CD4-positive, CD25-positive, alpha-beta regulatory T cell (primary cell): ENCODE measurements at places on chromosomes 6 and 20. TPM values are rescaled to one million over a fixed set of nuclear protein-coding genes. Genes with fewer than 3 reads are reported as not detected.

RNF182 gene
- polyA plus RNA-seq = not detected

- no peak for DNase-seq
Measured at GRCh38 chr6:26205625-26206574, 118.7 kb downstream of the HFE start.

CTCFL gene
- polyA plus RNA-seq = not detected

- DNase-seq = no peak
Measured at GRCh38 chr6:97437087-97437486, 154.1 kb upstream of the MMS22L start.

- DNase-seq = no peak
Measured at GRCh38 chr6:72661411-72661810, 39.5 kb downstream of the KCNQ5 start.

SLC23A2 gene
- polyA plus RNA-seq = 5.2 TPM

METTL24 gene
- polyA plus RNA-seq = not detected

ANGPT4 gene
- not detected for polyA plus RNA-seq

CCN2 gene
- polyA plus RNA-seq = not detected

DNA sequence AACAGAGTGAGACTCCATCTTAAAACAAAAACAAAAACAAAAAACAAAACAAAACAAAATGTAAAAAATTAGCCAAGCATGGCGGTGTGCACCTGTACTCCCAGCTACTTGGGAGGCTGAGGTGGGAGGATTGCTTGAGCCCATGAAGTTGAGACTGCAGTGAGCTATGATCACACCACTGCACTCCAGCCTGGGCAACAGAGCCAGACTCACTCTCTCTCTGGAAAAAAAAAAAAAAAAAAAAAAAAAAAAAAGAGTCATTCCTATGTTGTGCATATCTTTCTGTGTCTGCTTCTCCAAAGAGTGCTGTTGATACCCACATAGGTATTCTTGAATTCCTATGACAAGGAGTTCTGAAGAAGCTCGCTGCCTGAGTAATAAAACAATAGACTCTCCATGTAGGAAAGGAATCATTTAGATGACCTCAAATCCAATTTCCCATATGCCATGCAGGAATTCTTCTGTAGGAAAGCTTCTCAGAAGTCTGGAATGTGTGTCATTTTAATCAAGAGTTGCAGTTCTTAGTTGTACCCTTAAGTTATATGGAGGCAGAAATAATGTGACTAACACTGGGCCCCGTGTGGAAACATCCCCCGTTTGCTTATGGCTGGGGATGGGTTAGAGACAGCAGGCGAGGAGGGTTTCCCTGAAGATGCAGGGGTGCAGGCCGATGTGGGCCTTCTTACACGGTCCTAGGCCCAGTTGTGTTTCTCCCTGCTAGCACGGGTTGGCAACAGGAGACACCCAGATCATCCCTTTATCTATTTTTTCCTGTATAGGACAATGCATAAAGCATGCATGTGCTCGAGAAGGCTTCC lies 79.4 kb downstream of the ZDHHC14 start:
- no peak for DNase-seq

PSMB9 gene
- 525 TPM for polyA plus RNA-seq

ANKRD6 gene
- 0.54 TPM for polyA plus RNA-seq

- DNase-seq = no peak
Measured at GRCh38 chr6:47250302-47250701, 59.4 kb downstream of the TNFRSF21 start.

MICAL1 gene
- polyA plus RNA-seq = 17.9 TPM

CUTA gene
- 476 TPM for polyA plus RNA-seq

HTR1E gene
- polyA plus RNA-seq = not detected

- peak; percentile 34 for DNase-seq
Measured at GRCh38 chr20:16803965-16804792, 56.0 kb downstream of the OTOR start.

DNA sequence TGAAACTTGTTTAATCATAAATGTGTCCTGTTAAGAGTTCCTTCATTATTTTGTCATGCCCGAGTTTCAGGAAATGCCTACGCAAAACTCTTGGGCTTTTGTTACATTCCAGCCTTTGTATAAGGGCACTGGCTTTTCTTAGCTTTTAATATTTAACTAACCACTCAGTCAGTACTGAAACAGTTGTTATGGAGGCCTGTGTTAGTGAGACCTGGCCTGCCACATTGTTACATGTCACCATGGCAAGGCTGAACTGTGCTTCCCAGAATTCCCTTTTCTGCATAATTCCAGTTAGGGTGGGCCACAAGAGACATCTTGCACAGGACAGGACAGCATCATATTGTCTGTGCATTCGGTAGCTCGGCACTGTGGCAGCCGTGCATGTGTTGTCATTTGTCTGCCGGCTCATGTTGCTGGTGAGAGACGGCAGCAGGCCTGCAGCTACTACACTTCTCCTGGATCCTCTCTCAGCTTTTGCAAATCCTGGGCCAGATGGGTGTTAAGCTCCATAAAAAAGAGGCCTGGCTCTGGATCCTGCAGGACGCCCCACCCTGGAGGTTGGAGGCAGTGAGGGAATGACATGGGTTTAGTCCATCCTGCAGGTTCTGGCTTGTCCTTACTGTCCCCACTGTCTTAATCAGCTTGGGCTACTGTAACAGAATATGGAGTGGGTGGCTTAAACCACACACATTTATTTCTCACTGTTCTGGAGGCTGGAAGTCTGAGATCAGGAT lies 128.8 kb upstream of the DTNBP1 start:
- DNase-seq = no peak

FANCE gene
- polyA plus RNA-seq = 6.6 TPM

GRCh38 chr6:162733489-162733888 lies 5.7 kb downstream of the PACRG start:
- no peak for DNase-seq

NR2E1 gene
- polyA plus RNA-seq = not detected

- DNase-seq = no peak
Measured at GRCh38 chr20:37528446-37529213, 954 bp upstream of the BLCAP start.

GPX5 gene
- not detected for polyA plus RNA-seq

DNA sequence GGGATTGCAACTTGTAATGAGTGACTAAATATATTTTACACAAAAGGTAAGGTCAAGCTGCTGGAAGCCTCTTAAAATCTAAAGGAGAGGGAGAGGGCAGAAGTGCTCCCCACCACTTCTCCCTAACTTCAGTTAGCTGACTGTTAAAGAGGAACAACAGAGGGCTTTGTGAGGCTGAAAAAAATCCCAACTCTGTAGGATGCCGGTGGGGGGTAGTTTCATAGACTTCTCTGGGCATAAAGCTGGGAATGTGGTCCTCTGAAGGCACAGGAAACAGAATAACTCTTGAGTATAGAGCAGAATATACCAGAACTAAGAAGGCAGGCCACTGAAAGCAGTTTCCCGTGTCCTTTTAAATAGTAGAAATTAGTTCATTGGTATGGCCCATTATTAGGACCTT lies 71.6 kb downstream of the KIF6 start:
- no peak for DNase-seq

DNA sequence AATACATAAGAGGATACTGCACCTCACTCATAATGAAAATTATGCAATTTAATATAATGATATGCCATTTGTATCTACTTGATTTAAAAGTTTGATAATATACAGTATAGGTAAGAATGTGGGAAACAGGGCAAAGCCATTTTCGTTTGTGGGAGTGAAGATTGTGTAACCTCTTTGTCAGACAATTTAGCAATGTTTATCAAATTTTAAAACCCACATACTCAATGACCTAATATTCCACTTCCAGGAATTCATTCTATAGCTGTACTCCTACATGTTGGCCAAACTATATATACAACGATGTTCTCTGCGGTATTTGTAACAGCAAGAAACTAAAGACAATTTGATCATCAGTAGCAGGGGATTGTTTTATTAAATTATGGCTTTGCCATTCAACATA lies 17.8 kb upstream of the FKBP5 start:
- DNase-seq = no peak

DNA sequence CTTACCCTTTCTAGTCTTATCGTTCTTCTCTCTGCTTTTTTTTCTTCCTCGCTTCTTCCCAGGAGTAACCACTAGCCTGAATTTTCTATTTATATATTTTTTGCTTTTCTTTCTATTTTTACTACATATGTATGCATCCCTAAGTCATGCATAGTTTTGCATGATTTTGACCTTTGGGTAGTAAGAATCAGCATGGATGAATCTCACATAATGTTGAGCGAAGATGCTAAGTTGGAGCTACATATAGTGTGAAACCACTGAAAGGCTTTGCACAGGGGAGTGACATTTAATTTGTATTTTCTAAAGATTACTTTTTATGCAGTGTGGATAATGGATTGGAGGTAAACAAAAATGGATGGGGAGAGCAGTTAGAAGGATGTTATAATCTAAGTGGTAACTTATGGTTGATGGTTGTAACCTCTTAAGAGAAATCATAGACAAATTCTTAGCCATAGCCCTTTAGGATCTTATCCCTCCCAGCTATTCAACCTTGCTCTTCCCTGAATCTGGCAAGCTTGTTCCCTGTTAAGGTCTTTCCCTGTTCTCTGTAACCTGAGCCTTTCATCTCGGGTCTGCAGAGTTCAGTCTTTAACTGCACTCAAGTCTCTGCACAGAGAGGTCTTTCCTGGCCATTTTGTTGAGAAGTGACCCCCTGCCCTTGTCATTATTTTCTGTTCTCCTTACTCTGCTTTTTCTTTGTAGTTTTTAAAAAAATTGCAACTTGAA lies 18.0 kb downstream of the PEX7 start:
- no peak for DNase-seq

GRCh38 chr20:17138237-17138636 lies 88.6 kb upstream of the PCSK2 start:
- DNase-seq = no peak

HDAC2 gene
- polyA plus RNA-seq = 77.7 TPM

- no peak for DNase-seq
Measured at GRCh38 chr20:19767070-19767469, 9.0 kb downstream of the RIN2 start.

DNA sequence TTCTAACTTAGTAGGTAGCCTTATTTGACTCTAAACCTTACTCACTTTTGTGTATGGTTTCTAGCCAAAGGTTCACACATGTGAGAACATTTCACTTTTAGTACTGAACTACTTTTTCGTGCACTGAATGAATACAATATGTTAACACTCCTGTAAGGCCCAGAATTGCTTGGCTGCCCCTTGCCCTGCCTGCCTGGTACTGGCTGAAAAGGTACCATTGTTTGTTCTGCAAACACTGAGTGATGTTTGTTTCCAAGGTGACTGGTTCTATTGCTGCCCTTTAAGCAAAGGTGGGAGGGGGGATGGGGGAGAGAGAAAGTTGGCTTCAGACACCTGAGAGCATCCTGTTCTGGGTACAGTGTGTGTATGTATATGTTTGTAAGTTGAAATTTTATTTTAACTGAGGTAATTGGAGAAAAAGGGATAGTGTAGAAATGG lies 31.2 kb downstream of the RREB1 start:
- peak; percentile 47 for DNase-seq

DNA sequence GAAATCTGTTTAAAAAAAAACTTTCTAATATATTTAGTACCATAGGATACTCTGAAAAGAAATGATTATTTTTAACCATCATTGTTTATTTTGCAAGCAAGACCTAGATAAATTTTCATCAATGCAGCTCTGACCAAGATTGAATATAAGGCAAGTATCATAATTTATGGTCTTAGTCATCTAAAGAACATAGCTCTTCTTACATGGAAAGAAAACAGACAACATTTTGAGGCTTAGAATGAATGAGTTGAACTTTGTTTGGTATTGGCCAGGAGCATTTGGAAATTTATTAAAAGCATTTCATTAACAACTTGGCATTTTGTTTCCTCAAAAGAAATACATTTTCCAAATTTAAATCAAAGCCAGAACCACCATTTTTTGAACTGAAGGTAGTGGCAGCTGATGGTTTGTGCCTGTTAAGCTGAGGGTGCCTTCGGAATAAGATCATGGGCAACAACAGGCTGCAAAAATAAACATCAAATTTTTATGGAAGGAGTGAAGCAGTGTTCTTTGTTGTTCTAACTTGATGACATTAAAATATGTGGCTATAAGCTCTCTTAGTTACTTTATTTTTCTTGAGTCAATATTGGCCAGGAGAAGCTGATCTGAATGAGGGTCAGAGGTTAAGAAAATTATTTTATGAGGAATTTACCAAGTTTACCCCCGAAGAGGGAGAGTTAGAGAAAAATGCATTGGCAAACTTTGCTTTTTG lies 6.7 kb upstream of the ATXN1 start:
- DNase-seq = no peak

BMP5 gene
- not detected for polyA plus RNA-seq
